ENCODE measurements at places on chromosomes 1 and 21.

GRCh38 chr1:223492044-223492443 lies 98.8 kb downstream of the CCDC185 start:
- no peaks in the 10 kb centered on the region for H3K27me3 ChIP-seq
- H3K4me1 ChIP-seq: peaks cover 23% of the 10 kb centered on the region
- no peaks in the 10 kb centered on the region for H3K36me3 ChIP-seq
- H3K27ac ChIP-seq: no peak overlapping the region
- DNase-seq: no peak

- no peak overlapping the region for H3K27ac ChIP-seq
- no peak overlapping the region for H3K4me3 ChIP-seq
- no peaks in the 10 kb centered on the region for H3K36me3 ChIP-seq
- peaks cover 9% of the 10 kb centered on the region for H3K27me3 ChIP-seq
These were observed 5.6 kb upstream of the LACTBL1 start for GRCh38 chr1:22978299-22978698.

DNA sequence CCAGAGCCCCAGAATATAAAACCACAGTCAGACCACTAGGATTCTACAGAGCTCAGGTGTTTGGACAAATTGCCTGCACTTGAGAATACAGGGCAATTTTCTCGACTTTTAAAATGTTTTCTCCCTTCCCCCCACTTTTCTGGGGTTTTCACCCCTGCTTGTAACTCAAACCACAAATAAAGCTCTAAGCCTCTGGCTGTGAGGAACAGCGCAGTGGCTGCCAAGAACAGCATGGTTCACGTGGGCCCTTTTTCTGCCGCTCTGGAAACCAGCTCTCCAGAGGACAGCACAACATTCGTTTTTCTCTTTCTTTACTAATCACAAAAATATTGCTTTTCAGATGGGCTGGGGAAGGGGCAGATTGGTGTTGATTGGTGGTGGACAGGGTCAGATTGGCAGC lies 102.2 kb upstream of the JUN start:
- H3K36me3 ChIP-seq: no peaks in the 10 kb centered on the region
- peaks cover 60% of the 10 kb centered on the region for H3K4me1 ChIP-seq
- DNase-seq: no peak
- peak overlapping the region; percentile 10 for H3K27ac ChIP-seq

GRCh38 chr1:11417162-11417561 lies 61.8 kb upstream of the DISP3 start:
- H3K4me3 ChIP-seq: no peak overlapping the region
- H3K27ac ChIP-seq: peak overlapping the region; percentile 97
- peaks cover 67% of the 10 kb centered on the region for H3K4me1 ChIP-seq
- peaks cover 13% of the 10 kb centered on the region for H3K27me3 ChIP-seq

DNA sequence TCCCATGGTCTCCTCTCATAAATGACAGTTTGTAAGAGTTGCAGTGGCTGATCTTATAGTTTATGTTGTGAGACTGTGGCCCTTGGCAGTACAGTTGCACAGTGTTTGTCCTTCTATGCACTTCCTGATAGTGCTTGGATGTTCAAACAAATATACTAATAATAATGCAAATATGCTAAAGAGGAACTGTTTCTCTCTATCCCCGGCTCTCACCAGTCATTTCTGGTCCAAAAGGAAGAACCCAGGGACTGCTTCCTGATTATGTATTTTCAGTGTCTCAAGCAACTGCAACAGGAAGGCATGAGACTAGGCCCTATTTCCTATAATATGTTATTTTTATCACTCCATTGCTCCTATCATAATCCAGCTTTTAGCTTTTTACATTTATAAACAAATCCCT lies 17.0 kb upstream of the SUCO start:
- H3K27ac ChIP-seq: no peak overlapping the region
- H3K27me3 ChIP-seq: peaks cover 6% of the 10 kb centered on the region
- no peak for DNase-seq
- H3K36me3 ChIP-seq: no peaks in the 10 kb centered on the region
- no peaks in the 10 kb centered on the region for H3K4me1 ChIP-seq
- no peak overlapping the region for H3K4me3 ChIP-seq

DNA sequence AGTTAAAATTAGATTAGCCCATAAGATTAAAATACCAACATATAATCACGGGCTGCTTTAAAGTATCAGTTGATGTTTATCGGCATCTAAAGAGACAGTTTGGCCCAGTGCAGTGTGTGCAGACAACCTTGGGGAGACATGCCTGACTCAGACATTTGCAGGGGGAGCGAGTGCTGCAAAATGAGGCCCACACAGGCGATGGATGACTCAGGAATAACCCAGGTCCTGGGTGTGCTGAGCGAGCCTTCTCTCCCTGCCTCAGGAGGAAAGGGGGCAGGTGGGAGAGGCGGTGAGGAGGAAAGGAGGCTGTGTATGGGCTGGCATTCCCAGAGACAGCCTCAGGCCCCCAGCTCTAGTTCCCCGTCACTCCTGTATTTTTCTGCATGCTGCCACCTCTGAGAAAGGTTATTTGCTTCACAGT lies 9.0 kb downstream of the SLC9A1 start:
- H3K27ac ChIP-seq: peak overlapping the region; percentile 95
- peaks cover 6% of the 10 kb centered on the region for H3K36me3 ChIP-seq
- peaks cover 4% of the 10 kb centered on the region for H3K27me3 ChIP-seq
- no peak overlapping the region for H3K4me3 ChIP-seq

GRCh38 chr1:209398313-209398991 lies 185.1 kb upstream of the CAMK1G start:
- H3K4me3 ChIP-seq: no peak overlapping the region
- no peak overlapping the region for H3K27ac ChIP-seq
- DNase-seq: no peak
- H3K36me3 ChIP-seq: no peaks in the 10 kb centered on the region

- H3K4me1 ChIP-seq: peaks cover 17% of the 10 kb centered on the region
- no peaks in the 10 kb centered on the region for H3K27me3 ChIP-seq
- peak overlapping the region; percentile 73 for H3K27ac ChIP-seq
- DNase-seq: no peak
These were observed 25.0 kb upstream of the PHTF1 start for GRCh38 chr1:113784104-113784779.

GRCh38 chr1:235161685-235162327 lies 756 bp upstream of the RBM34 start:
- peak overlapping the region; percentile 99 for H3K4me3 ChIP-seq
- H3K36me3 ChIP-seq: peaks cover 10% of the 10 kb centered on the region
- no peak for DNase-seq
- H3K4me1 ChIP-seq: peaks cover 22% of the 10 kb centered on the region
- peak overlapping the region; percentile 98 for H3K27ac ChIP-seq
- no peaks in the 10 kb centered on the region for H3K27me3 ChIP-seq

DNA sequence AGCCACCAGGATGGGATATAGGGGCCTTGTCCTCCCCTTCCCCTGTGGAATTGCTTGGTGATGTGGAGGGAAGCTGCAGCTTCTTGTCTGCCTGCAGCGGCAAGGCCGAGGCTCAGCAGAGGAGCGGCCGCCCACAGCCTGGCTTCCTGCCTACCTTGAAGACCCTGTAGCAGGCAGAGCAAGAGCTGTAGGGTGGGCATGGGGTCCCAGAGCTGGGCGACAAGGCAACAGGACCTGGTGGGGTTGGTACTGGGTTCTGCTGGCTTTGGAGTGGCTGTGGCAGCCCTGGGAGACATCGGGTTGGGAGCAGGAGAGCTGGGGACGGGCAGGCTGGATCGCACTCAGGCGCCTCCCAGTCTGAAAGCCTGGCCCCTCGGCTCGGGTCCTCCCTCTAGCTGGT lies 5.7 kb upstream of the GPR153 start:
- no peak overlapping the region for H3K4me3 ChIP-seq
- peaks cover 94% of the 10 kb centered on the region for H3K4me1 ChIP-seq

GRCh38 chr1:198667807-198668206 lies 29.0 kb downstream of the PTPRC start:
- no peaks in the 10 kb centered on the region for H3K27me3 ChIP-seq
- DNase-seq: no peak
- H3K4me1 ChIP-seq: peaks cover 19% of the 10 kb centered on the region
- no peaks in the 10 kb centered on the region for H3K36me3 ChIP-seq
- no peak overlapping the region for H3K4me3 ChIP-seq

GRCh38 chr1:226108935-226109828 lies 46.7 kb downstream of the H3-3A start:
- H3K36me3 ChIP-seq: no peaks in the 10 kb centered on the region
- H3K4me3 ChIP-seq: peak overlapping the region; percentile 93
- DNase-seq: no peak
- H3K27ac ChIP-seq: peak overlapping the region; percentile 91

GRCh38 chr1:238119060-238119459 lies 228.3 kb upstream of the ZP4 start:
- H3K4me3 ChIP-seq: no peak overlapping the region
- no peaks in the 10 kb centered on the region for H3K36me3 ChIP-seq
- no peak for DNase-seq

GRCh38 chr1:40662151-40662550 lies 3.3 kb downstream of the RIMS3 start:
- no peaks in the 10 kb centered on the region for H3K36me3 ChIP-seq
- H3K4me1 ChIP-seq: peaks cover 44% of the 10 kb centered on the region
- H3K4me3 ChIP-seq: peak overlapping the region; percentile 16
- H3K27me3 ChIP-seq: peaks cover 4% of the 10 kb centered on the region
- DNase-seq: no peak
- H3K27ac ChIP-seq: peak overlapping the region; percentile 18

DNA sequence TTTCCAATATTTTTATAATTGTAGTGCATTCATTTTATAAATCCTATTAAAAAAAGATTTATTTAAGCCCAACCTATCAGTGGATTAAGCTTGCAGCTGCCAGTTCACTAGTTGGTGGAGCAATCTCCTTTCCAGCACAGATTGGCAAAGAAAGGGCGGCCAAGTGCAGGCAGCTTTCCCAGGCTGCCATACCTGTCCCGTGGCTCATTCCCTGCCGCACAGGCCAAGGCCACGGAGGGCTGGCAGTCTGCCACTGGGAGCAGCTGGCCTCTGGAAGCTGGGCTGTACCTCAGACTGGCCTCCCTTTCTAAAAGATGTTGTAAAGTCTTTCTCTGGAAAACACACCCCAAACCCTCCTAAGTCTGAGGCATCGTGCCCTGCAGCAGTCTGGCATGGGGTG lies 74.2 kb downstream of the SIM2 start:
- no peak overlapping the region for H3K27ac ChIP-seq
- H3K27me3 ChIP-seq: peaks cover 2% of the 10 kb centered on the region
- no peaks in the 10 kb centered on the region for H3K36me3 ChIP-seq
- H3K4me1 ChIP-seq: peaks cover 38% of the 10 kb centered on the region
- no peak overlapping the region for H3K4me3 ChIP-seq
- no peak for DNase-seq

DNA sequence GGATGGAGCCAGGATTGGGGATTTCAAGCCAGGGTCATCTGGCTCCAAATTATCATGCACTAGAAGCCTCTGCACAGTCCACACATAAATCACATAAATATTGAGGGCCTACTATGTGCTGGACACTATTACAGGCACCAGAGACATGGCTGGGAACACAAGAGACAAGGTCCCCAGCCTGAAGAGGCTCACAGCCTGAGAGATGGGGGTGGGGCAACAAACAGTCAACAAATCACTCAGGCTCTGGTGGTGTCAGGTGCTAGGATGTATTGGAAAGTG lies 41.6 kb upstream of the LAPTM5 start:
- no peak overlapping the region for H3K27ac ChIP-seq
- no peaks in the 10 kb centered on the region for H3K36me3 ChIP-seq
- H3K4me1 ChIP-seq: peaks cover 47% of the 10 kb centered on the region

DNA sequence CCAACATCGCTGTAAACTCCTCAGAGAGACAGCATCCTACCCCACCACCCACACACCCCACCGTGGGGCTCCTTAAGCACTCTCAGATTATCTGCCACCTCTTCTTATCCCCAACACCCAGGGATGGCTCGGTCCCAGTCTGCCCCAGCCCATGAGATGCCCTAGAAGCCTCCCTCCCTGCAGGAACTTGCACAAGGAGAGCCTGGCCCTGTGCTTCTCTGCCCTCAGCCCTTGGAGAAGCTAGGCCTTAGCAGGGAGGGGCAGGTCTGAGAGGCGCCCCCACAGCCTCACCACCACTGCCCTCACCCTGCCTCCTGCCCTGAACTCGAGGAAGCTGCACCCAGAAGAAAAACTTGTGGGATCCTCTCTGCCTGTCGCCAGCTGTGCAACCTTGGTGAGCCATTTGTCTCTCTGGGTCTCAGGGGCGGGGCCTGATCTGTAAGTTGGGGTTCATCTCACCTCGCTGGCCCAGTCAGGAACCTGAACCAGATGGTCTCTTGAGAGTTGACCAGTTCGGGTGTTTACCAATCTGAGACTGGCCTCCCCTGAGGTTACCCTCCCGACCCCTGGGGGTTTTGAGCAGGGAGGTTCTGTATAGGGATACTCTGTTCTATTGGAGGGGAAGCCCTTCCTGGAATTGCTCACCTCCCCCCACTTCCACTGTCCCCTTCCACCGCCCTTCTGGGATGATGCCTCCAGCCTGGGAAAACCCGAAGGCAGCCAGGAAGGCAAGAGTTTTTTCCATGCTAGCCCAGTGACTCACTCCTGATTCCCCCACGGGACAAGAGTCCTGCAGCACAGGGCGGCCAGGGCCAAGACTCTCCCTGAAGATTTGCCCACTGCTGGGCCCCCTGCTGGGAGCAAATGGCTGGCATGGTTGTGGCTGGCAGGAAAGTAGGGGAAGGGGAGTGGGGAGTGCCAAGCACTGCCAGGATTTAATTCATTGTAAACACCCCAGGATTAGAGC lies at the start of gene S100A3:
Gene S100A3, minus strand, starts transcription at position 537 of the 967 bp plus-strand sequence. CDS start 773 bp downstream, outside the sequence.
- H3K36me3 ChIP-seq: no peaks in the 10 kb centered on the region
- no peak for DNase-seq
- H3K4me1 ChIP-seq: peaks cover 93% of the 10 kb centered on the region
- peak within 1 kb of the TSS; percentile 47 for H3K27ac ChIP-seq
- H3K27me3 ChIP-seq: peaks cover 3% of the 10 kb centered on the region

- H3K4me3 ChIP-seq: no peak overlapping the region
- no peaks in the 10 kb centered on the region for H3K27me3 ChIP-seq
- no peak overlapping the region for H3K27ac ChIP-seq
- no peak for DNase-seq
- H3K4me1 ChIP-seq: peaks cover 46% of the 10 kb centered on the region
- peaks cover 52% of the 10 kb centered on the region for H3K36me3 ChIP-seq
These were observed 4.8 kb downstream of the PHACTR4 start for GRCh38 chr1:28374297-28374696.

GRCh38 chr21:29664615-29665014 lies 275.2 kb downstream of the GRIK1 start:
- no peak for DNase-seq
- no peaks in the 10 kb centered on the region for H3K4me1 ChIP-seq
- peaks cover 9% of the 10 kb centered on the region for H3K36me3 ChIP-seq
- H3K27ac ChIP-seq: no peak overlapping the region

GRCh38 chr1:109193653-109194590 lies 19.8 kb upstream of the SARS1 start:
- no peak overlapping the region for H3K4me3 ChIP-seq
- peak overlapping the region; percentile 46 for H3K27ac ChIP-seq
- no peaks in the 10 kb centered on the region for H3K36me3 ChIP-seq
- H3K4me1 ChIP-seq: peaks cover 52% of the 10 kb centered on the region

DNA sequence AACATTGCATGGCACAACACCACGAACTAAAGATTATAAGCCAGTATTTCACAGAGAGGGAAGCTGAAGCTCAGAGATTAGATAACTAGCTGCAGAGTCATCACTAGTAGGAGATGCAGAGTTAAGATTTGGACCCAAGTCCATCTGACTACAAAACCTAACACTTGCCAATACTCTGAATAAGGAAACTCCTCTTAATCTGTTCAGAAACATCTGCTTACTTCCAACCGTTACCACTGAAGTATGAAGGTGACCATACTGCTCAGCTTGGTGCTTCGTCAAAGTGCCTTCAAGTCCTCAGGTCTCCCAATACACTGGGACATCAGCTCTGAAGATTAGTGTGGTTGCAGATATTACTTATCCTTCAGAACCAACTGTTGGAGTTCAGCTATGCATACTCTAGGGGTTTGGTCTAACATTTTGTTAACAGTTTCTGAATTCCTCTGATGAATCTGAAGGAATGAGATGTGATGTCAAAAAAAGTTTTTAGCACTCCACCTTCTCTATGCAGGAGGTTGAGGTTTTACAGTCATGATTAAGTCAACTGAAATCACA lies 179.6 kb downstream of the TPR start:
- H3K27me3 ChIP-seq: no peaks in the 10 kb centered on the region
- no peak overlapping the region for H3K4me3 ChIP-seq
- no peak overlapping the region for H3K27ac ChIP-seq
- H3K36me3 ChIP-seq: peaks cover 26% of the 10 kb centered on the region
